ENCODE measurements at places on chromosomes 3 and 15. TPM values are rescaled to one million over a fixed set of nuclear protein-coding genes. Genes with fewer than 3 reads are reported as not detected.

SLC25A38 gene
- 37.2 TPM for total RNA-seq

PDE8A gene
- 25.6 TPM for total RNA-seq

ITGB5 gene
- 109 TPM for total RNA-seq

KNG1 gene
- 88.9 TPM for total RNA-seq

CHRNA7 gene
- total RNA-seq, result 4.0 TPM
